ENCODE measurements at places on chromosomes 12 and 14.

DNA sequence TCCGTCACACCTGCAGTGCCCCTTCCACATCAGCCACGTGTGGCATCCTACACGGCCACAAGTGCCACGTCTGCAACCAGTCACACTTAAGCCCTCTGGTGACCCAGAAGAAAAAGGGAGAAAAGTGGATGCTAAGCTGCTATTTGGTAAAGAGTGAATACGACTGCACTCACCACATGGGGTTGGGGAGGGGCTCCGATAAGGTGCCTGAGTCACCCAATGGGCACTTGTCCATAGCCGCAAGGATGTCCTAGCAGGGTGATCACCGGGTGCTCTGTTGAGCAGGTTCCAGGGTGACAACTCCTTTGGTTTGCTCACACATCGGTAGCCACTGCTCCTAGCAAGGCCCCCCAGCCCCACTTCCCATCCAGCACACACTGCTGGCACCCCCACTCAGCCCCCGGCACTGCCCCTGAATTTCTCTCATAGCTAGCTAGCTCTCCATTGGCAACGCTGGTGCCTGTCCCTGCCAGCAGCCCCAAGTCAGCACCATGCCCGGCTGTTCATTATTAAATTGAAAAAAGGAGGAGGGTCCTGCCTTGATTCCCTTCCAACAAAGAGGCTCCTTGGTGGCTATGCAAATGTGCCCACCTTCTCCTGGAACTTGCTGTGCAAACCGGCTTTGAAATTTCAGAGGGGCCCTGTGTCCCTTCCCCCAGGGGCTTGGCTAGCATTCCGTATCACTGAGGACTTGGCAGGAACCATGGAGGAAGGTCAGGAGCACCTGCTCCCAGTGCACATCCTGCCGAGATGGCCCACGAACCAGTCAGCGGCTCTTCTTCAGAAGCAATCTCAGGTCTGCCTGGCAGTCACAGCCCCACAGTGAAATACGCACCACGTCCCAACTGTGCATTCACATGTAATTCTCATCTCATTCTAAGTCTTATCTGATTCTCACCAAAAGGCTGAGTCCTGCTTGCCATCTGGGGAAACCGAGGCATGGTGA lies 227.7 kb upstream of the DIO3 start:
- no peak overlapping the region for H3K4me3 ChIP-seq
- no peaks in the 10 kb centered on the region for H3K36me3 ChIP-seq
- no peaks in the 10 kb centered on the region for H3K4me1 ChIP-seq
- H3K27ac ChIP-seq, result no peak overlapping the region
- peaks cover 11% of the 10 kb centered on the region for H3K27me3 ChIP-seq
- DNase-seq, result no peak

- no peaks in the 10 kb centered on the region for H3K4me1 ChIP-seq
- H3K27me3 ChIP-seq, result peaks cover 20% of the 10 kb centered on the region
- H3K36me3 ChIP-seq, result no peaks in the 10 kb centered on the region
- no peak overlapping the region for H3K4me3 ChIP-seq
Measured at GRCh38 chr12:108214486-108214885, 85.4 kb downstream of the WSCD2 start.

DNA sequence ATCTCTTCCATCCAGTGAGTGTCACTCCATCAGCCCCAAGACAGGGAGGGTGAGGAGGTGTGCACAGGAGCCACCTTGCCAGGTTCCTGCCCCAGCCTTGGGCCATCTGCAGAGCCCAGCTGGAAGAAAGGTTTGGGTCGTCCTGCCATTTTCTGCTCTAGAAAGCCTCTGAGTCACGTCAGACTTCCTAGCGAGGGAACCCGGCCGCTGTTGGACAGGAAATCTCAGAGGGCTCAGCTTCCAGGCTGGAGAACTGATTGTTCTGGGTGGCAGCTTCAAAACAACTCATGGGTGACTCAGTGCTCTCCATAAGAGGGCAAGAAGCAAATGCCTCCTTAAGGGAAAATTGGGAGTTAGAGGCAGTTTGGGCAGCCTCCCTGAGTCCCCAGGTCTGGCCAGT lies 16.6 kb downstream of the HIP1R start:
- no peak overlapping the region for H3K27ac ChIP-seq
- H3K27me3 ChIP-seq, result no peaks in the 10 kb centered on the region
- H3K4me1 ChIP-seq, result no peaks in the 10 kb centered on the region
- no peak overlapping the region for H3K4me3 ChIP-seq
- DNase-seq, result no peak
- peaks cover 1% of the 10 kb centered on the region for H3K36me3 ChIP-seq

GRCh38 chr12:52741375-52742195 lies 35.6 kb downstream of the KRT76 start:
- peaks cover 3% of the 10 kb centered on the region for H3K4me1 ChIP-seq
- peaks cover 2% of the 10 kb centered on the region for H3K27me3 ChIP-seq
- H3K27ac ChIP-seq, result no peak overlapping the region
- no peak overlapping the region for H3K4me3 ChIP-seq

DNA sequence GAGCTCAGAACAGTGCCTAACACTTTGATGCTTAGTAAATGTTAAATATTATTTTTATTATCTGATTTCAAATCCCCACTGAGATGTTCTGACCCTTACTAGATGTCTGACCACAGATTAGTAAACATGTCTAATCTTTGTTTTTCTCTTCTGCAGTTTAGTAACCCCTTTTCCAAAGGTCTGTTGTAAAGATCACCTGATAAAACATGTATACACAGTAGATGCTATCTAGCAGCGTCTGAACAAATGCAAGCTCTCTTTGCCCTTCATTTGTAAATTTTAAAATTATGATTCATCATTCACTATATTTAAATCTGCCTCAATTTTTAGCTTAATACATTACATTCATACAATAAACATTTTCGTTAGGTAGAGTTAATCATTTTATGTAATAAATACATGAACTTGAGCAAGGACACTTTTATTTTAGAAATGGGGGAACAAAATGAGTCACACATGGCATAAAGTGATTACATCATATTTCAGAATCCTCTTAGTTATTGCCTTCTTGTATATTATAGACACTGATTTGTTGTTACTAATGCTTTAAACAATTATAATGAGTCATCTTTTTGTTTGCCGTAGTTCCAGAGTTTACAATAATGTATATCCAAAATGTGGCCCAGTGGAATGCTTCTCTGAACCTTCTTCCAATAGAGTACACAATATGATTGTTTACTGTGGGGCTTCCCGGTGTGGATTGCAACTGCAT lies 1.7 kb upstream of the OR4K5 start:
- no peak for DNase-seq
- no peaks in the 10 kb centered on the region for H3K27me3 ChIP-seq
- H3K36me3 ChIP-seq, result no peaks in the 10 kb centered on the region
- H3K4me1 ChIP-seq, result no peaks in the 10 kb centered on the region
- no peak overlapping the region for H3K4me3 ChIP-seq
- no peak overlapping the region for H3K27ac ChIP-seq

GRCh38 chr14:50451854-50452253 lies 55.2 kb upstream of the CDKL1 start:
- H3K27ac ChIP-seq, result no peak overlapping the region
- DNase-seq, result no peak
- peaks cover 41% of the 10 kb centered on the region for H3K36me3 ChIP-seq
- peaks cover 12% of the 10 kb centered on the region for H3K4me1 ChIP-seq
- no peaks in the 10 kb centered on the region for H3K27me3 ChIP-seq
- no peak overlapping the region for H3K4me3 ChIP-seq

DNA sequence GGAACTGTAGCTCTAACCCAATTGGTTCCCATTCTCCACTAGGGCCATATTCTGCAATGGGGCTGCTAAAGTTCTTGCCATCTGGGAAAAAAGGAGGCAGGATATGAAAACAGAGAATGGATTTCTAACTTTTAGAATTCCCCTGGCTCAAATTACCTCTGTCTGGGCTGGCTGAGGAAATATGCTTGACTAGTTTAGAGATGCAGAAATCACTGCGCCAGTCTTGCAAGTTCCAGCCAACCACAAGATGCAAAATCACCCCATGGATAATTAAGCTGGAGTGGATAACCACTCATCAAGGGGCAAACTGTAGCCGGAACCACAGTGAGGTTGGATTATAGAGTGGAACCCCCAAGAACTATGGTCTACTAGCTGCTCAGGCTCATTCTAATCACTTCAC lies 126.3 kb downstream of the RALGAPA1 start:
- no peak overlapping the region for H3K4me3 ChIP-seq
- H3K36me3 ChIP-seq, result peaks cover 7% of the 10 kb centered on the region
- H3K4me1 ChIP-seq, result no peaks in the 10 kb centered on the region

- no peaks in the 10 kb centered on the region for H3K27me3 ChIP-seq
- H3K36me3 ChIP-seq, result no peaks in the 10 kb centered on the region
- no peak overlapping the region for H3K4me3 ChIP-seq
- no peak for DNase-seq
- H3K27ac ChIP-seq, result no peak overlapping the region
Measured at GRCh38 chr14:79201564-79202207, 1009.6 kb downstream of the DIO2 start.

DNA sequence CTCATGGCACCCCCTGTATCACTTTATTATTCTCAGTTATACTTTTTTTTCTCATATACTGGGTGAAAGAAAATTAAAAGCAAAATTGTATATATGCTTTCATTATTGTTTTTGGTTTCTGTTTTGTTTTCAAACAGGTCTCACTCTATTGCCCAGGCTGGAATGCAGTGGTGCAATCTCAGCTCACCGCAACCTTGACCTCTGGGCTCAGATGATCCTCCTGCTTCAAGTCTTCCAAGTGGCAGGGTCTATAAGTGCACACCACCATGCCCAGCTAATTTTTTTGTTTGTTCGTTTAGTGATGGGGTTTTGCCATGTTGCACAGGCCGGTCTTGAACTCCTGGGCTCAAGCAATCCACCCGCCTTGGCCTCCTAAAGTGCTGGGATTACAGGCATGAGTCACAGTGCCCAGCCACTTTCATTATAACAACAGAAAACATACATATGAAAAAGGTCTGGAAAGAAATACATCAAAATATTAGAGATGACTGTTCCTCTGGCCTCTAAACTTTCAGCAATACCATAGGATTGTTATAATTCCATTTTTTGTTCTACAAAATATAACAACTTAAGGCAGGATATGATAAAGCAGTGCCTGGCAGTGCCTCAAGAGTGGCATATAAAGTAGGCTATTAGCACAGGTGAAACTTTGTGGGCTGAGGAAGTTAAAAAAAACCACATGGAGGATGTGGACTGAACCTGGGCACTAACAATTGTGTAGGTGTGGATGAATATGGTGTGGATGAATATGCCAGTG lies 5.8 kb upstream of the NTN4 start:
- no peak for DNase-seq
- H3K27ac ChIP-seq, result no peak overlapping the region
- H3K36me3 ChIP-seq, result no peaks in the 10 kb centered on the region
- no peak overlapping the region for H3K4me3 ChIP-seq
- H3K4me1 ChIP-seq, result peaks cover 2% of the 10 kb centered on the region

GRCh38 chr14:70807898-70808415 lies 1.4 kb downstream of the MAP3K9 start:
- no peaks in the 10 kb centered on the region for H3K36me3 ChIP-seq
- DNase-seq, result peak; percentile 74
- no peaks in the 10 kb centered on the region for H3K27me3 ChIP-seq
- H3K27ac ChIP-seq, result no peak overlapping the region
- H3K4me3 ChIP-seq, result peak overlapping the region; percentile 63

DNA sequence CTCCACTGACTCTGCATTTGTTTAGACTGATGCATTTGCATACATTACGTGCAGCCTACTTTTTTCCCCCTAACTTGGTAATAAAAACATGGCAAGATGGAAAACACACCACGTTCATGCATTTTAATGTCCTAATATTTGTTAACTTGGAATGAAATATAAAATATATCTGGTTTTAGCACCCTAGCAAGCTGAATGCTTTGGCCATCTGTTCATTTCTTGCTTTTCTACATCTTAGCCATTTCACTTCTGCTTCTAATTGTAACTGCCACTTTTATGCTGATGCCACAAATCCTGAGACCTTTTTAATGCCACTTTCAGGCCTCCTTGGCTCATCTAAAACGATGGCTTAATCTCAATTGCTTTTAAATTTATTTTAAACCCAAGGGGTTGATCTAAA lies 177.7 kb upstream of the RASSF8 start:
- H3K4me3 ChIP-seq, result no peak overlapping the region
- H3K27me3 ChIP-seq, result no peaks in the 10 kb centered on the region
- no peaks in the 10 kb centered on the region for H3K4me1 ChIP-seq
- H3K27ac ChIP-seq, result no peak overlapping the region

DNA sequence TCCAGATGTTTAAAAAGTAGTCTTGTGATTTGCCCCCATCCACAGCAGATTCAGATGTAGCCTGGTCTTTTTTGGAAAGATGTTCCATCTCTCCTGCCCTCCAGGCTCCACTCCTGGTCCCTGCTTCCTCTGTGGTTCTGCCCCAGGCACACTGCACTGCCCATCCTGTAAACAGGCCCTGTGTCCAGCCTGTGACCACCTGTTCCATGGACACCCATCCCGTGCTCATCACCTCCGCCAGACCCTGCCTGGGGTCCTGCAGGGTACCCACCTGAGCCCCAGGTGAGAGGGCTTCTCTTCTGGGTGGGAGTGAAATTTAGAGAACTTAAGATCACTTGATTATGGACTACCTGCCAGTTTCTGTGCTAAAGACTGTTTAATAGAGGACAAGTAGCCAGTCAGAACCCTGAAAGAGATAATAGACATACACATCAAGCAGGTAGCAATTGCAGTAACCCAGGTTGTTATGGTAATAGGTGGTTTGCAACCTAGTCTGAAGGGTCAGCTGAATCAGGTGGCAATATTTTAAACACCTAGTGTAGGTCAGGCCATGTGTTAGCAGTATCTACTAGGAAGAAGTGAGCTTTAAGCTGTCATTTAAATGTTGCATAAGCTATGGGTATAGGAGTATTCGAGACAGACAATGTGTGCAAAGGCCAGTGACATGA lies 2.1 kb downstream of the RNF31 start:
- H3K4me3 ChIP-seq, result peak overlapping the region; percentile 40
- H3K27ac ChIP-seq, result peak overlapping the region; percentile 0
- H3K27me3 ChIP-seq, result no peaks in the 10 kb centered on the region
- H3K36me3 ChIP-seq, result peaks cover 51% of the 10 kb centered on the region

GRCh38 chr14:61151251-61151650 lies 129.9 kb downstream of the TMEM30B start:
- H3K27me3 ChIP-seq, result peaks cover 6% of the 10 kb centered on the region
- no peak for DNase-seq
- no peaks in the 10 kb centered on the region for H3K36me3 ChIP-seq

DNA sequence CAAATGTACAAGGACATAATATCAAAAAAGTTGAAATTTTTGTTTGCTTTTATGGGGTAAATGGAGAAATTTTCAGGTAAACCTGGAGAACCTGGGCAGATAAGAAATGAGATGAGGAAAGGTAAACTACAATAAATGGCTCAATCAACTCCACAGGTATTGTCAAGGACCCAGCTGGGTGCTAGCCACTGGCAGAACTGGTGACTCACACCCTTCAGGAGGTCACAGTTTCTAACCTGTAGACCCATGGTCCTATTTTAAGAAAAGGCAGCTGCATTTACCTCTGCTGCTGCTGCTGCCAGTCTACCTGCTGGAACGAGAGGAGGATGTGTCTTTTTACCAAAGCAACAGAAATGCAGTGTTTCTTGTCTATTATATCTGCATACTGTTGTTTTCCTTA lies 226.6 kb downstream of the ALG10B start:
- H3K36me3 ChIP-seq, result no peaks in the 10 kb centered on the region
- no peak for DNase-seq
- no peaks in the 10 kb centered on the region for H3K27me3 ChIP-seq
- no peaks in the 10 kb centered on the region for H3K4me1 ChIP-seq
- no peak overlapping the region for H3K4me3 ChIP-seq

- DNase-seq, result no peak
- H3K27ac ChIP-seq, result no peak overlapping the region
- H3K4me3 ChIP-seq, result no peak overlapping the region
- no peaks in the 10 kb centered on the region for H3K36me3 ChIP-seq
- no peaks in the 10 kb centered on the region for H3K27me3 ChIP-seq
Measured at GRCh38 chr14:87679866-87680265, 313.1 kb downstream of the GALC start.

- H3K4me3 ChIP-seq, result no peak overlapping the region
- H3K4me1 ChIP-seq, result no peaks in the 10 kb centered on the region
- DNase-seq, result no peak
- H3K27me3 ChIP-seq, result no peaks in the 10 kb centered on the region
Measured at GRCh38 chr14:23538785-23539184, 12.8 kb downstream of the ZFHX2 start.

Measured in activated naive CD4-positive, alpha-beta T cell treated with anti-CD3 and anti-CD28 coated beads for 36 hours (primary cell).